Astrocyte (in vitro differentiated cells and primary cell): ENCODE measurements at places on chromosomes 12 and 14. TPM values are rescaled to one million over a fixed set of nuclear protein-coding genes. Genes with fewer than 3 reads are reported as not detected.

DNA sequence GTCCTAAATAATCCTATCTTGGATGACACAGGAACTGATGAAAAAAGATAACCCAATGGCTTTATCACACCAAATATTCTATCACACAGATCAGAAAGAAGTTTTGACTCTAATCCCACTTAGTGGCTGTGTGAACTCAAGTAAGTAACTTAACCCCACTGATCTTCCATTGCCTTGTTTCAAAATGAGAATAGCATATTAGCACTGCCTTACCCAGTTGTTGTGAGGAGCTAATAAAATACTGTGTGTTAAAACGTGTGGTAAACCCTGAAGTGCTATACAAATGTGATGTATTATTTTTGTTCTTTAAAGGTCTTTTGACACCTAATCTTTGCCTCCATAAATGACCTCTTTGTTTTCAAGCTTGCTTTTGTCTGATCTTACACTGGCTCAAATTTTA, 60.9 kb upstream of the ARID2 start:
- H3K27ac ChIP-seq = no peak overlapping the region
- no peaks in the 10 kb centered on the region for H3K36me3 ChIP-seq
- no peaks in the 10 kb centered on the region for H3K27me3 ChIP-seq
- H3K4me1 ChIP-seq = peaks cover 4% of the 10 kb centered on the region

GRCh38 chr12:38813923-38814322, 91.5 kb downstream of the CPNE8 start:
- no peak overlapping the region for H3K4me3 ChIP-seq
- H3K4me1 ChIP-seq = no peaks in the 10 kb centered on the region
- DNase-seq = no peak
- no peaks in the 10 kb centered on the region for H3K27me3 ChIP-seq
- H3K27ac ChIP-seq = no peak overlapping the region

DNA sequence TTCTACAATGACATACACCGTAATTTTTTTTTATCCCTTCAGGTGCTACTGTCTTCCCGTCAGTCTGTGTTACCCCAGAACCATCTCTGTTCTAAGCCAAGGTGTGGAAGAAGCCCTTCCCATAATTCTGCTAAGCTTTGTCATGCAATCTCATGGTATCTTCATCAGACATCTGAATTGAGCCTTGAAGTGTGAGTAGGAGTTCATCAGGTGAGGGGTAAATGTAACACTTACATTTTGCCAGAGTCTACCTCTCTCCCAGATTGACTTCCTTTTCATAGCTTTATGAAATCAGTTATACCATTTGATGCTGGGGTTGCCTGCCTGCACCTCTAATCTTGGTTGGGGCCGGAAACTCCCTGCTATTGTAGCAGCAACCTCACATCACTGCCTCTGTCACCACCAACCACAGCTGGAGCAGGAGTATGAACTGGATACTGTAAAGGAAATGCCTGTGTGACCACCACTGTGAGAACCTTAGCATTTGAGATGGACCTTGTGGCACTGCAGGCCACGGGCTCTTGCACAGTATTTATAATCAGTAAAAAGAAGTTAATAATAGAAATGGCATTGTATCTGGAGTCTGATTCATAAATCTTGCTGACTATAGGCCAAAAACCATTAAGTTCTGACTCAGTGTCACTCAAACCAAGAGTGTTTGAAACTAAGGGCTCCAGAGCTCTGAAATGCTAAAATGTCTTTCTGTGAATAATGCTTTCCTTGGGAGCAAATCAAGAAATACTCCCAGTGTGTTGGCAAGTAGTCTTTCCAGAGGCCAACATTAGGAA, 58.7 kb upstream of the STK38L start:
- no peaks in the 10 kb centered on the region for H3K36me3 ChIP-seq
- DNase-seq = peak; percentile 99
- no peaks in the 10 kb centered on the region for H3K27me3 ChIP-seq
- H3K27ac ChIP-seq = peak overlapping the region; percentile 76
- H3K4me3 ChIP-seq = no peak overlapping the region
- H3K4me1 ChIP-seq = peaks cover 43% of the 10 kb centered on the region

Gene ETFBKMT
- total RNA-seq = 2.1 and 2.2 TPM in 2 replicates

DNA sequence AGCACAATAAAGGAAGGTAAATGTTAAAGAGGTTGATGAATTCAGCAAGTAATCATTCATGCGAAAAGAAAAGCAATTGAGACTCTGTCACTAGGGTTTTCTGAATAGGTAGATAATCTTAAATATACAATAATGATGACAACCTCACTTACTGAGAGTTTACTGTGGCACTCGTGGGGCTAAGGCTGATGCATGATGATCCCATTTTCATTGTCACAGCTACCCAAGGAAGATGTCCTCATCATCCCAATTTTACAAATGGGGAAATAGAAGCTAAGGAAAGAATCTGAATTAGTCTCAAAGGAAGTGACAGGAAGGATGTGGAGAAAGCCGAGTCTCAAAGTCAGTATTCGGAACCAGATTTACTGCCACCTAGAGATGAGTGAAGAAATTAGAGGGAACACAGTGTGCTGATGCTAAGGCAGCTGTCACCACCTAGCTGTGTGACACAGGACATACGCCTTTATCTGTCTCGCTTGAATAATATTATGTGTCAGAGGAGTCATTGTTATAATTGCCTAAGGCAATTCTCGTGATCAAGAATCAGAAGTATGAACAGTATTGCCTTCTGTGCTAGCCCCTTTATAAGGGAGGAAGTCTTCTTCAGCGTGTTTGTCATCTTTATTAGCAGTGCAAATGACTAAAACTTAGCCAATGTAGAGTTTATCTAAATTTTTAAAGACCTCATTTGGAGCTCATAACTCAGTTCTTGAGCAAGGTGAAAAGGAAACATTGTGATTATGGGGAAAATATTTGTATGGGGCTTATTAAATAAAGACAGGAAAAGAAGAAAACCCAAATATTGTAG, 63.2 kb downstream of the ERGIC2 start:
- no peak overlapping the region for H3K4me3 ChIP-seq
- peak; percentile 36 for DNase-seq
- peaks cover 33% of the 10 kb centered on the region for H3K4me1 ChIP-seq
- H3K27me3 ChIP-seq = no peaks in the 10 kb centered on the region

Gene LALBA
- total RNA-seq = not detected in 2 replicates

Gene ACADS
- 2.8 and 2.9 TPM in 2 replicates for total RNA-seq

Gene CIDEB
- not detected in 2 replicates for total RNA-seq

GRCh38 chr12:17286874-17287273, 680.9 kb upstream of the LMO3 start:
- no peaks in the 10 kb centered on the region for H3K36me3 ChIP-seq
- no peak overlapping the region for H3K4me3 ChIP-seq
- DNase-seq = no peak
- no peak overlapping the region for H3K27ac ChIP-seq
- no peaks in the 10 kb centered on the region for H3K4me1 ChIP-seq

- H3K4me1 ChIP-seq = no peaks in the 10 kb centered on the region
- H3K27ac ChIP-seq = no peak overlapping the region
- H3K4me3 ChIP-seq = no peak overlapping the region
- no peaks in the 10 kb centered on the region for H3K27me3 ChIP-seq
- H3K36me3 ChIP-seq = no peaks in the 10 kb centered on the region
Measured at GRCh38 chr12:31605531-31605930, 14.6 kb upstream of the DENND5B start.

Gene INHBC
- not detected in 2 replicates for total RNA-seq

Gene AQP6
- not detected in 2 replicates for total RNA-seq

DNA sequence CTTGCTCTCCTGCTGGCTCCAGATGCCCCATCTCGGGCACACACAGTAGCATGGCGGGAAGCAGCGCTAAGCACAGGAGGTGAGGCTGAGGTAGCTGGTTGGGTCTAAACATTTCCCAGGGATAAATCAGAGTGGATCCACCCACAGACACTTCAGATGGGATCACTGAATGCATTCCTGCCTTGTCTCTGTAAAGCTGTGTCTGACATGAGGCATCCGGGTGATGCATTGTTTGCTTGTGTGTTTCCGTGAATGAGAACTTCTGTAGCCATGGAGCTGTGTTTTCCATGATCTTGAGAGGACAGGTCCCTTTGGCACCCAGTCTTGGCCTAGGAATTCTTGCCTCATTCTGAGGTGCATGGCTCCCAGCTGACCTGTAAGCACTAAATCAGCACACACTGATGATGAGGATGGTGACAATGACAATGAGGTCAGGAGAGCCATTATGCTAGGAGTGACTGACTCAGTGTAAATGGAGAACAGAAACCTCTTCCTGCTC, 6.7 kb upstream of the KRT75 start:
- H3K4me3 ChIP-seq = no peak overlapping the region
- H3K27me3 ChIP-seq = no peaks in the 10 kb centered on the region
- peak; percentile 94 for DNase-seq

DNA sequence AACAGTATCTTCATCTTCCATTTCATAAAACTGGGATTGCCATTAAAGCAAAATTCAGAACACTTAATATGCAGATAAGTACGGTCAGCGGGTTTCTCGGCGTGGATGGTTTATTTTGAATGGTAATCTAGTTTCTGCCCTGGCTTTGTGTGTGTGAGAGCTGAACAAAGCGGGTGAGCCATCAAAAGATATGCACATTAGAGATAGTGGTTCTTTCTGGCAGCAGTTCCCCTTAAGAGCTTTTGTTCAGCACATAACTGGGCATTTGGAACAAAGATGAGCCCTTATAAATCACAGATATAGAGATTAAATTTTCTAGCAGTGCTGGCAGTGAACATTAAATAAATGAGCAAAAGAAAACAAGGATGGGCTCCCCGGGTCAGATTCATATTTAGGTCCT, 207.5 kb downstream of the CALM1 start:
- H3K27me3 ChIP-seq = no peaks in the 10 kb centered on the region
- H3K27ac ChIP-seq = no peak overlapping the region
- no peak overlapping the region for H3K4me3 ChIP-seq
- no peaks in the 10 kb centered on the region for H3K4me1 ChIP-seq

Gene CHFR
- 60.4 and 66.6 TPM in 2 replicates for total RNA-seq

DNA sequence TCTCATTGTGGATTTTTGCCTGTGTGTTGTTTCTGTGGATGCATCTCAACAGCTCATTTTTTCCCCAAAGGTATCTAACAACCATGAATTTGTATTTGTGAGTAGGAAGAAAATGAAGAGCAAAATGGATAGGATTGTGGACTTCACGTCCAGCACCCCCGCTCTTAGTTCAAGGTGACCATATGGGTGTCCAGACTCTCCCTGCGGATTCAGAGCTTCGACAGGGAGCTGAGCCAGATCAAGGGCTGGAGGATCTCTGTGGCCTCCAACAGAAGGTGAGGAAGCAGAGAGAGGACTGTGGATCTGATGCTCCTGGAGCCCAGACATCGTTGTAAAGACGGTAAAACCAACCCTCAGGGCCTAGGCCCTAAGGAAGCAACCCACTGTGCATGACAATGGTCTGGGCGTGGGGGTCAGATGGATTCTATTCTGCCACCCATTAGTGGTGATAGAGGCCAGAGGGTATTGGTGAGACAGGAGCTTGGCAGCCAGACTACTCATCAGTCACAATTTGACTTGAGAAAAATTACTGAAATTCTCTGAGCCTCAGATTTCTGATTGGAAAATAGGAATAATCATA, 659.7 kb upstream of the TMEM132C start:
- no peaks in the 10 kb centered on the region for H3K4me1 ChIP-seq
- no peak for DNase-seq
- H3K27me3 ChIP-seq = no peaks in the 10 kb centered on the region
- H3K27ac ChIP-seq = no peak overlapping the region
- H3K36me3 ChIP-seq = no peaks in the 10 kb centered on the region
- H3K4me3 ChIP-seq = no peak overlapping the region

DNA sequence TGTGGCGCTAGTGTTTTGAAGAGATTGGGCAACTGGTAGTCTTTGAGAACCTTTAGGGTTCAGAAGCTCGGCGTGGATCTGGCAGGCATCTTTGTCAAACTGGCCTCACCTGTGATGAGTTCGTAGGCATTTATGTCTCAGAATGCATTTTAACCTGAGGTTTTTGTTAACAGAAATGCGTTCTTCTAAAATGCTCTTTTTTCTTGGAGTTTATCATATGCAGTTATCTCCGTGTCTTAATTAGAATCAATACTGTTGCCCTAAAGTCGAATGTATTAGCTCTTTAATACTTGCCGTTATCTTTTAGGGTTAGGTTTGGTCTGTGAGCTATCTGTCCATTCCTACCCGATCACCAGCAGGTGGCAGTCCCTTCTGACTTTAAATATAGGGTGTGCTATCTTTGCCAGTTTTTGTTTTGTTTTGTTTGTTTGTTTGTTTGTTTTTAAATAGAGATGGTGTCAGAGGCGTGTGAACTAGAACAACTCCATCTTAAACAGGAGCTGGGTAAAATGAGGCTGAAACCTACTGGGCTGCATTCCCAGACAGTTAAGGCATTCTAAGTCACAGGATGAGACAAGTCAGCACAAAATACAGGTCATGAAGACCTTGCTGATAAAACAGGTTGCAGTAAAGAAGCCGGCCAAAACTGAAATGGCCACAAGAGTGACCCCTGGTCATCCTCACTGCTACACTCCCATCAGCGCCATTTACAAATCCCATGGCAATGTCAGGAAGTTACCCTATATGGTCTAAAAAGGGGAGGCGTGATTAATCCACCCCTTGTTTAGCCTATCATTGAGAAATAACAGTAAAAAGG, 1.4 kb downstream of the ATF1 start:
- H3K27ac ChIP-seq = peak overlapping the region; percentile 92
- peak overlapping the region; percentile 87 for H3K4me3 ChIP-seq
- H3K27me3 ChIP-seq = no peaks in the 10 kb centered on the region
- no peaks in the 10 kb centered on the region for H3K36me3 ChIP-seq
- H3K4me1 ChIP-seq = peaks cover 7% of the 10 kb centered on the region
- no peak for DNase-seq
